ENCODE measurements at places on chromosomes 6 and 20.

GRCh38 chr6:11198663-11199603, 33.5 kb downstream of the NEDD9 start:
- no peak for DNase-seq

GRCh38 chr20:43397147-43397546, 60.5 kb upstream of the SRSF6 start:
- no peak for DNase-seq

DNA sequence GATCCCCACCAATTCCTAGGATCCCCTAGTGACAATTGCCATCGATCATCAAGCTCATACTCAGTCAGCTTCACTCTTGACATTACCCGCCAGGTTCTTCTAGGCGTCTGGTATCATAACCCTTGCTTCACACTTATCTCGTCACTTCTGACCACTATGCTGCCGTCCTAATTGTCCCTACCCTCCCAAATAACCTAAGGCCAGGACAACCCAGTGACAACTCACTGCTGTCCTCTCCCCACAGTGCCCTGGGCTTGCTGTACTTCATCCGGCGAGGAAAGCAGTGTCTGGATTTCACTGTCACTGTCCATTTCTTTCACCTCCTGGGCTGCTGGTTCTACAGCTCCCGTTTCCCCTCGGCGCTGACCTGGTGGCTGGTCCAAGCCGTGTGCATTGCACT, 3.7 kb downstream of the SYS1 start:
- no peak for DNase-seq

- no peak for DNase-seq
These were observed 192.4 kb downstream of the CD83 start for GRCh38 chr6:14309951-14310445.

DNA sequence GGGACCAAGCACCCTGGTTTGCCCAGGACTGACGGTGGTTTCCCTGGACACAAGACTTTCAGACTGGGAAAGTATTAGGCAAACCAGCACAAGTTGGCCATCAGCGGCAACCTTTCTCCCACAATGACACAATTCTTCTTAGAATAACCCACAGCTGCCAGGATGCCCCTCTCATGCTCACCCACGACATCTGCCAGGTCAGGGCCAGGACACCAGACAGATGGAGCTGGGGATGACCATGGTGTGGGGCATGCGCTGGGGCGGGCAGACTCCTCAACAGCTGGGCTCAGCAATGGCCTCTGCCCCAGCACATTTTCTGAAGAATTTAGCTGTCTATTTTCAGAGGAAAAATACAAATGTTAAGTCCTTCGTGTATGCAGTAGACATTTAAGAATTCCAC, 226.4 kb downstream of the FNDC1 start:
- DNase-seq, result no peak

DNA sequence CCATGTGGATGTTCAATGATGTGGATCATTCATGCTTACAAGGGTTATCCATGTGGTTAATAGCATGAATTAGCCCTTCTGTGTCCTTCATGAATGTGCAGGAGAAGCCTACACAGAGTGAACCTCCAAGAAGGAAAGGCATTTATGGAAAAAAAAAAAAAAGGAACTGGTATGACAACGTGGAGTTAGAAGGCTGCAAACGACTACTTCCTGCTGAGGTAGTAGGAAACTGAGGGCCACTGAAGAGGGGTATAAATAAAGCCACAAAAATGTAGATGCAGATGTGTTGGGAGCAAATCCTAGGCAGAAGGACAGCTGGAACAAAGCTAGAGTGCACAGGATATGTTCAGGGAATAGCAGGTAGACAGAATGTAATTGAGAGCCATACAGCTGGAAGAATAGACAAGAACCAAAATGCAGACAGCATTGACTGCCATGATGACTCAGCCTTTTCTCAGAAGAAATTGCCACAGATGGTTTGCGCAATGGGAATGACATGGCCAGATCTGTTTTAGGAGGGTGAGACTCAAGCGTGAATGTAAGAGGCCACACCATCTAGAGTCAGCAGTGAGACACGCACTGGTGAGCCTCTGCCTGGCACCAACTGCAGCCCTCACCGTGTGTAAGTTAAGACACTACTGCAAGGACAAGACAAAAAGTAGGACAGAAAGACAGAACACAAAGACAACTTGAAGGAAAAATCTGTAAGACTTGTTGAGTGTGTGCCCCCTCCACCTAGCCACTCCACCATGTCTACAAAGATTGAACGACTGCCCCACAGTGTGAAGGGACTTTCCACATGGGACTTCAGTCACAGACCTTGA, 79.8 kb downstream of the KIF13A start:
- peak; percentile 99 for DNase-seq

DNA sequence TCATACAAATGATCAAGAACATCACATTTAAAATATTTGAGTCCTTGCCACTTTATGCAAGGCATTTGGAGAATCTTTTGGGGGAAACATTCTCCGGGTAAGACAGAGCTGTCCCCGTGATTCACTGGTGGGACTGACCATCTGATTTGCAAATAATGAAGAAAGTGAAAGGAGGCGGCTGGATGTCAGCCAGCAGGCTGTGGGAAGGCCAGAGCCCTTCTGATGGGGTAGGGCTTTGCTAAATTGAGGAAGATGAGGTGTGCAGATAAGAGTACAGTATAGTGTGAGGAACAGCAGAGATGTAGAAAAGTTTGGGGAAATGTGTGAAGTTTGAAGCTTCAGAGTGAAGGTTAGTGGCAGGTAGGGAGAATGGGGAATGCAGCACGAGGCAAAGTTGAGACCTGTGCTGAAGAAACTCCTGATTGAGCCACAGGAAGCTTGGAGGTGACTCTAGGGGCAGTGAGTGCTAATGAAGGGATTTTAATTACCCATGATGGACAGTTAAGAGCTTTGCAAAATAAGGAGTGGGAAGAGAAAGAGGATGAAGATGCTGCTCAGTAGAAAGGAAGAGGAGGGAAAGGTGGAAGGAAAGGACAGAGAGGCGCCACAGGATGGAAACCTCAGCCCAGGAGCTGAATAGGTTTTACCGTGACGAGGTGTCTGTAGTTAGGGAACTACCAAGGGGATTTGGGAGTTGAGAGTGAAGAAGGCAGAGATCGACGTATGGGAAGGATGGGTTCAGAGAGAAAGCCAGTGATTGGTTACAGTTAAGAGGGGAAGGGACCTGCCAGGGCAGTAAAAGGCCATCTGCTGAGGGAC, 68.7 kb downstream of the SNX9 start:
- DNase-seq, result peak; percentile 22

DNA sequence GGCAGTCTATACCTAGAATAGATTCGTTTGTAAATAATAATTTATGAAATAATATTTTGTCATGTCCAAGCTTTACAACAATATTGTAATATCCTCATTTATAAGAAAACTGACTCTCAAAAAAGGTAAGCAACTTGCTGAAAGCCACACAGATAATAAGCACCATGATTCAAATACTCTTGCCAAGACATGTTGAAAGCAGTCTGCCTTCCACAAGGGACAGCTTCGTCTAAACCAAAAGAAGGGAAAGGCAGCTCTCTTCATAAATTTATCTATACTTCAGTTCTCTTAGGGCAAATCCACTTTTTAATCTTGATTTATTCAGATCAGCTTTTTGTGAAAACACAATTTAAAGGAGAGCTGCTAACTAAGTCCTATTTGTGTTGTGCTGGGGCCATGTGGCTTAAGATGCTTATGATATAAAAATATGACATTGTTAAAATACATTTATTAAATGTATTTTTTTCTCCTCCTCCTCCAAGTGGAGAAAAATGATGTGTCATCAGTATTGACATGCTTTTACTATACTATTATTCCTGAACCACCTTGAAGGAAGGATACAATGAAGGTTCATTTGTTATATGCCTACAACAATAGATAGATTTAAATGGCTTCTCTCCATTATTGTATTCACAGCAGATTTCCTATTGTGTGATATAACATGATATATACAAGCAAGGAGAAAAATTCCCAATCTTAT, 737.0 kb downstream of the HDGFL1 start:
- no peak for DNase-seq

DNA sequence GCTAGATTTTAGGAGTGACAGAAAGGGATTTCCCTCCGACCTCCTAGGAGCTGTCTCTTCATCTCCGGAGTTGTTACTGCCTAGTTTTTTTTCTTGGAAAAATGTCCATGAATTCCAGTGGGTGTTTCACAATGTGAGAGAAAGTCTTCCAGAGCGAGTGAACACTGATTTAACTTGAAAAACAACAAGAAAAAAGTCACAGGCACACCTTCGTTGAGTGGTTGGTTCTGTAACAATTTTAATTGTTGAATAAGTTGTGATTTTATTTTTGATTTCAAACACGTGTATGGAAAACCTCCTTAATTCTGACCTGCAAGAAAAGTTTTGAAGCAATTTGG, 2.9 kb downstream of the TFAP2C start:
- no peak for DNase-seq

DNA sequence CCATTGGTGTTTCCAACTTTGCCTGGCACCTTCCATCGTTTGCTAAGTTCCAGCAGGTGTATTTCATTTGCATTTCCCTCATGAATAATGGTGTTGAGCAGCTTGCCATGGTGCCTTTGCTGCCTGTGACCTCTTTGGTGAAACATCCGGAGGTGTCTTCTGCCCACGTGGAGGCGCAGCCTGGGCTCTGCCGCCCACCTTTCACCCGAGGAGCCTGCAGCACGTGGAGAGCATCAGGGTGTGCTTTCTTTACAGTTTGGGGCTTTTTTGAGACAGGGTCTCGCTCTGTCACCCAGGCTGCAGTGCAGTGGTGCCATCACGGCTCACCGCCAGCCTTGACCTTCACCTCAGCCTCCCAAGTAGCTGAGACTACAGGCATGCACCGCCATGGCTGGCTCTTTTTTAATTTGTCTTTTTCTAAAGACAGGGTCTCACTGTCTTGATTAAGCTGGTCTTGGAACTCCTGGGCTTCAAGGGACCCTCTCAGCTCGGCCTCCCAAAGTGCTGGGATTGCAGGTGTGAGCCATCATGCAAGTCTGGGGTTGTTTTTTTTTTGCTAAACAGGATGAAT, 3.0 kb upstream of the ADRM1 start:
- DNase-seq, result no peak

- no peak for DNase-seq
These were observed 114.3 kb upstream of the DST start for GRCh38 chr6:56756791-56757587.

- DNase-seq, result peak; percentile 93
These were observed 113.7 kb upstream of the BCLAF1 start for GRCh38 chr6:136403110-136403980.

DNA sequence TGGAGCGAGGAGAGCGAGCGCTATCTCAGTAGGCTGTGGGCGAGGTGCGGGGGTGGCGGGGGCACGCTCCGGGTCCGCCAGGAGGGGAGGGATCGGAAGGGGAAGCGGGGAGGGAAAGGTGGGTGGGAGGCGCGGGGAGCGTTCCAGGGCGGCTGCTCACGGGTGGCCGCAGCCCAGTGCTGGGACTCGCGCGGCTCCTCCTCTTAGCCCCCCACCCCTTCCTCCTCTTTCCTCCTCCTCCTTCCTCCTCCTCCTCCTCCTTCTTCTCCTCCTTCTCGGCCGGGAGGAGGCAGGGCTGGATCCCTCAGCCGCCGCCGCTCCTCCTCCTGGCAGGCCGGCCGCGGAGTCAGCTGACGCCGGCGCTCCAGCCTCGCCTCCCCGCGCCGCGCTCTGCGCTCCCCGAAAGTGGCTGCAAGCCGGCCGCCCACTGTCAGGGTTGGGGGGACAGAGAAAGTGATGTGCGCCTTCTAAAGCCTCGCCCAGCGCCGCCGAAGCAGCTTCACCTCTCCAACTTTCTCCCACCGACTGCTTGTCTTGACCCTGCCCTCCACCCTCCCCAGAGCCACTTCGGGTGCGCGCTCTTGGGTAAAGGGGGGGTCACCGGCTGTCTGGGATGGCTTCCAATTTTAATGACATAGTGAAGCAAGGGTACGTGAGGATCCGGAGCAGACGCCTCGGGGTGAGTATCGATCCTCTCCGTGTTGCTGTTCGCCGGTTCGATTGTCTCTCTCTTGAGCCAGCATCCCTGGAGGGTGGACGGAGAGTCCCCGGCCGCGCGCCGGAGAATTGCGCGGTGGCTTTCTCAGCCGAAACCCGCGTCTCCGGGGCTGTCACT, at the start of gene DOK5:
Gene DOK5, plus strand, starts transcription at position 260 of the 835 bp plus-strand sequence. Its CDS starts 354 bp downstream, at position 614.
- peak; percentile 78 for DNase-seq

DNA sequence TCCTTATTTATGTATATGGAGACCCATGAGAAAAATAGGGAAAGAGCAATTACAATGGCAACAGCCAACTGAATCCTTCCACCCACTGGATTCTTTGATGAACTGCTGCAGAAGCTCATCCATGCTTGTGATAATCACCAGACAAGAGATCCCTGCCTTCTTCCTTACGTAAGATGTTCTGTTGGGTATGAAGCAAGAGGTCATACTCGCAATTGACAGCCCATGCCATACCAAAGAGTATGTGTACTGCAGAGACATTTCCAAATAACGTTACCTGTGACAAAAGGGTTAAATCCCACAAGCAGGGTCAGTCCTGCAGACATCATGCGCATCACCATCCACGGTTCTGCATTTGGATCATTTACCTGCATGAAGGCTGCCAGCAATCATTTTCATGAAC, 27.8 kb downstream of the ELOVL5 start:
- DNase-seq, result no peak

DNA sequence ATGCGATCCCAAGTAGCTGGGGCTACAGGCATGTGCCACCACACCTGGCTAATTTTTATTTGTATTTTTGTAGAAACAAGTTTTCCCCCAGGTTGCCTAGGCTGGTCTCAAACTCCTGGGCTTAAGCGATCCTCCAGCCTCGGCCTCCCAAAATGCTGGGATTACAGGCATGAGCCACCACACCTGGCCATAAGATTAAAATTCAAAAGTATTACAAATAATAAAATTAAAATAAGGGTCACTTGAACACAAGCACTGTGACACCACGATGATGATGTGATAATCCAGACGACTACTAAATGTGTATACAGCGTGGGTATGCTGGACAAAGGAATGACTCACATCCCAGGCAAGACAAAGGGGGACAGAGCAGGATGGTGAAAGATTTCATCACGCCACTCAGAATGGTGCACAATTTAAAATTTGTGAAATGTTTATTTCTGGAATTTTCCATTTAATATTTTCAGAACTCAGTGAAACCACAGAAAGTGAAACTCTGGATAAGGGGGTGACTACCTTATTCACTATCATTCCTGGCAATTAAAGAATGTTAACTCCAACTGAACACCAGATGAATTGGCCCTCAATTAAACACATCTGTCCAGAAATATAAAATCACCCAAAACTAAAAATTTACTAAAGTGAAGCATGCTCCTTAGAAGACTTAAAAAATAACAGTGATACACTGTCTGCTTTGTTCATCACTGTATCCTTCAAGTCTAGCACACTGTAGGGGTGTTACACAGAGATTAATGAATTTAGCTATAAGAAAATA, 13.1 kb downstream of the B4GALT5 start:
- peak; percentile 86 for DNase-seq

- DNase-seq, result no peak
These were observed 17.6 kb upstream of the SERPINB9 start for GRCh38 chr6:2920671-2921112.

- DNase-seq, result peak; percentile 34
These were observed 97.7 kb downstream of the KCNB1 start for GRCh38 chr20:49384437-49385434.

All from fibroblast of skin of right biceps (primary cell).